ENCODE measurements at places on chromosomes 3 and 15.

DNA sequence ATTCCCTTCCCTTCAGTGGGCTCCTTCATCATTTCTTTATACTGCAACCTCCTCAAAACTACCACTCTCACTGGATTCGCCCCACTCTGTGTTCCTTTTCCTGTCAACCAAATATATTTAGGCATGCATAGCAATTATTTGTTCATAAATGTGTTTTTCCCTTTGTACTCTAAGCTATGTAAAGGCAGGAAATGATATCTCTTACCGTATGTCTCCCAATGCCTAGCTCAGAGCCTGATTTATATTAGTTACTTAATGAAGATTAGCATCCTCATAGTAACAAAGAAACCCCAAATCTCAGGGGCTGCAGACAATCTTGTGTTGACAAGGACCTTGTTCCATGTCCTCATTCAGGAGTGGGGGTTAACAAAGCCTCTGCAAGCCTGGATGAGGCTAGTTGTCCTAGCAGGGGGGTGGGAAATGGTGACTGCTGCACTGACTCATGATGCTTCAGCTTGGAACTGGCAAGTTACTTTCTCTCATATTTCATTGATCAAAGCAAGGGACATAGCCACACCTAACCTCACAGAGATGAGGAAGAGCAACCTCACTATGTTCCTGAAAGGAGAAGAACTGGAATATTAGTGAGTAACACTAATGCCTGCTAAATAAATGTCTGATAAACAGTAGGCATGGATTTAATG is 15.2 kb downstream of the PHLDB2 start:
- no peak for DNase-seq

DNA sequence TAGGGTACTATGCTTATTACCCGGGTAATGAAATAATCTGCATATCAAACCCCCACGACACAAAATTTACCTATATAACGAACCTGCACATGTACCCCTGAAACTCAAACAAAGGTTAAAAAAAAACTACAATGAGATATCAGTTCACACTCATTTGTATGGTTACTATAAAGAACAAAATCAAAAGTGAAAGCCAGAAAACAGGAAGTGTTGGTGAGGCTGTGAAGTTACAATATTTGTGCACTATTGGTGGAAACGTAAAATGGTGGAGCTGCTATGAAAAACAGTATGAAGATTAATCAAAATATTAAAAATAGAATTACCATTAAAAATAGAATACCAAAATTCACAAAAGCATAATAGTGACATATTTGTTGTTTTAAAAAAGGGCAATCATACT is 128.9 kb downstream of the ZIC1 start:
- no peak for DNase-seq

DNA sequence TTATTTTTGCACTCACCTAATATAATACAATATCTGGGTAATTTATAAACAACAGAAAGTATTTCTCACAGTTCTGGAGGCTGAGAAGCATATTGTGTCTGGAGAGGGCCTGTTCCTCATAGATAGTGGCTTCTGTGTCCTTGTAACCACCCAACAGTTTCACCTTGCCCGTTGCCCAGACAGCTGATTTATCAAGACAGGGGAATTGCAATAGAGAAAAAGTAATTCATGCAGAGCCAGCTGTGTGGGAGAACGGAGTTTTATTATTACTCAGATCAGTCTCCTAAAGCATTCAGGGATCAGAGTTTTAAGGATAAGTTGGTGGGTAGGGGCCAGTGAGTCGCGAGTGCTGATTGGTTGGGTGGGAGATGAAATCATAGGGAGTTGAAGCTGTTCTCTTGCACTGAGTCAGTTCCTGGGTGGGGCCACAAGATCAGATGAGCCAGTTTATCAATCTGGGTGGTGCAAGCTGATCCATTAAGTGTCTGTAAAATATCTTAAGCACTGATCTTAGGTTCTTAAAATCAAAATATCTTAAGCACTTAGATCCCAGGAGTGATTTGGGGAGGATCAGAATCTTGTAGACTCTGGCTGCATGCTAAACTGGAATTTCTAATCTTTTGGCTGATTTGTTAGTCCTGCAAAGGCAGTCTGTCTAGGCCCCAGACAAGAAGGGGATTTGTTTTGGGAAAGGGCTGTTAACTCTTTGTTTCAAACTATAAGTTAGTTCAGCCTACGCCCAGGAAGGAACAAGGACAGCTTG is 33.9 kb upstream of the C15orf39 start:
- no peak for DNase-seq

- DNase-seq: no peak
Measured at GRCh38 chr3:137099364-137100219, 141.8 kb downstream of the IL20RB start.

GRCh38 chr3:39362192-39362591 is 21.0 kb upstream of the SLC25A38 start:
- no peak for DNase-seq
